ENCODE measurements at places on chromosomes 6 and 20. TPM values are rescaled to one million over a fixed set of nuclear protein-coding genes. Genes with fewer than 3 reads are reported as not detected.

GRCh38 chr6:31114541-31114878 lies at the start of gene PSORS1C1:
PSORS1C1 (plus strand) TSS chr6:31114800; CDS start chr6:31129633, 14,833 bp downstream.
- H3K4me1 ChIP-seq: peaks cover 9% of the 10 kb centered on the region
- H3K4me3 ChIP-seq: no peak within 1 kb of the TSS
- peak; percentile 49 for DNase-seq
- no peaks in the 10 kb centered on the region for H3K36me3 ChIP-seq

GRCh38 chr6:10791673-10792072 lies 44.1 kb downstream of the TMEM14B start:
- no peak overlapping the region for H3K4me3 ChIP-seq
- no peaks in the 10 kb centered on the region for H3K36me3 ChIP-seq
- no peak for DNase-seq
- H3K27me3 ChIP-seq: no peaks in the 10 kb centered on the region
- H3K27ac ChIP-seq: no peak overlapping the region

DNA sequence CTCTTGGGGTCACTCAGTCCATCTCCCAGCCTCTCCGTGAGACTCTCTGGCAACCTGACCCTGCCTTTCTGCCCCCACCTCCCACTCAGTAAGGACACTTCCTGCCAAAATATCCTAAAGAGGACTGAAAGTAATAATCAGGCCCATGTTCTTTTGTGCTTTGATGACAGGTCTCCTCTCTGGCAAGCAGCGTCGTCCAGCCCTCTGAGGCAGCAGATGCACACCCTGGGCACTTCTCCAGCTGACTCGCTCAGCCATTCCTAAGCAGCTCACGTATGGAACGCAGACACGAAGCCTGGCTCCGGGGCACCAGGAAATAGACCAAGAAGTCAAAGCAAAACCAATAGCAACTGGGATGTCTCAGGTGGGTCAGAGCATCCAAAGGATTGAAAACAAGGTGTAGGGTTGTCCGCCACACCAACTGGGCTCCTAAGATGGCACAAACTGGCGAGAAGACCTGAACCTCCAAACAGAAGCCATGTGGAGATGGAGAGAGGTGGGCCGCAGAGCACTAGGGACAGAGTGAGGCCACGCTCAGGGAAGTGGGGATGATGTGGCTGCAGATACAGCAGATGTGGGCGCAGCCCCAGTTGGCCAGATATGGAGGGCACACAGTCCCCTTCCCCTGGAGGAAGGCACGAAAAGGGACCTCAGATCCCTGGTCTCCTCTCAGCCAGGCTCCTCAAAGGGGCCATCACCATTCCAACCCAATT lies 99.3 kb downstream of the PRND start:
- H3K27me3 ChIP-seq: peaks cover 23% of the 10 kb centered on the region
- H3K36me3 ChIP-seq: no peaks in the 10 kb centered on the region
- H3K4me3 ChIP-seq: no peak overlapping the region
- H3K27ac ChIP-seq: no peak overlapping the region

DNA sequence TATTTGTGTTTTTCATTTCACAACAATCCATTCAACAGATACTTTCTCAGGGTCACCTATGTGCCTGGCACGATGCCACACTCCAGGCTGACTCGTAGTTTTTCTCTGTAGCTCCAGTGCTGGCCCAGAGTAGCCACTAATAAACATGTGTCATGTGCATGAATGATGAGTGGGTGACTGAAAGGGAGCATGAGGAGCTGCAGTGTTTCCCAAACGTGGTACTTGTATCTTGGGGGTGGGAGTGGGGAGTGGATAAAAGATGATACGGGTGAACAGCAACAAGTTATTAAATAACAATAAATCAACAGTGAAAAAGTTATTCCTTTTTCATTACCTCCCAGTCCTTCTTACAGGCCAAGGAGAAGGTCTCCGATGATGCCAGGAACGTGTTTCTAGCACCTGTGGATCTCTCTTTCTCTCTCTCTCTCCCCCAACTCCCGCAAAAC lies 17.1 kb downstream of the SRXN1 start:
- no peaks in the 10 kb centered on the region for H3K36me3 ChIP-seq
- H3K27ac ChIP-seq: no peak overlapping the region
- H3K4me1 ChIP-seq: peaks cover 8% of the 10 kb centered on the region
- no peak for DNase-seq

DNA sequence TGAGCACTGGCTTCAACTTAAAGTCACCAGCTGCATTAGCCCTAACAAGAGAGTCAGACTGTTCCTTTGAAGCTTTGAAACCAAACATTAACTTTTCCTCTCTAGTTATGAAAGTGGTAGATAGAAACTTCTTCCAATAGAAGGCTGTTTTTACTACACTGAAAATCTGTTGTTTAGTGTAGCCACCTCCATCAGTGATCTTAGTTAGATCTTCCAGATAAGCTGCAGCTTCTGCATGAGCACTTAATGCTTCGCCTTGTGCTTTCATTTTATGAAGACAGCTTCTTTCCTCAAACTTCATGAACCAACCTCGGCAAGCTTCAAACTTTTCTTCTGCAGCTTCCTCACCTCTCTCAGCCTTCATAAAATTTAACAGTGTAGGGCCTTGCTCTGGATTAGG lies 133.2 kb downstream of the INSM1 start:
- no peak for DNase-seq
- no peak overlapping the region for H3K4me3 ChIP-seq
- peaks cover 37% of the 10 kb centered on the region for H3K36me3 ChIP-seq
- H3K4me1 ChIP-seq: no peaks in the 10 kb centered on the region
- no peak overlapping the region for H3K27ac ChIP-seq

The TRPC4AP gene
- total RNA-seq: 161 TPM
